ENCODE measurements at places on chromosomes 3 and 15. TPM values are rescaled to one million over a fixed set of nuclear protein-coding genes. Genes with fewer than 3 reads are reported as not detected.

GRCh38 chr3:155745795-155746550, 1.1 kb upstream of the PLCH1 start:
- DNase-seq = peak; percentile 45

Gene MYO1E
- 283 TPM for total RNA-seq

Gene LRRN1
- 0.31 TPM for total RNA-seq

Gene CYP1A2
- total RNA-seq = not detected

GRCh38 chr15:97520689-97521088, 439.8 kb upstream of the ARRDC4 start:
- DNase-seq = no peak

Gene RSRC1
- 41.9 TPM for total RNA-seq

Data from mucosa of descending colon (tissue), 3 donors.